ENCODE measurements at places on chromosomes 7 and 10.

- DNase-seq = no peak
Observed at GRCh38 chr7:155999631-156000489, 187.6 kb upstream of the SHH start.

DNA sequence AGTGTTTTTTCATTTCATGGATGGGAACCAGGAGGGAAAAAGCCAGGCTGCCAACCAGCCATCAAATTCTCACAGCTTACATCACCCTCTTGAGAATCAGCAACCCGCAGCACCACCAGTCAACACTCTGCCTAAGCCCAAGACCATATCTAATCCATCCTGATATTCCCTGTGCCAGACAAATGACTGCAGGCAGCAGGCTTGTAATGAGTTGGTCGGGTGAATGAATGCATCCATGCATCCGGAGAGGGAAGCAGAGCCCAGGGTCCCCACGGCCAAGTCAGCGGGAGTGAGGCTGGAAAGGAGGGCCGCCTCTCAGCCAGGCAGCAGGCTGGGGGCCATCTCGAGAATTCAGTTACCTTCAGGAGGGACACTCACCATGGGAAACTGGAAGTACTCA lies 46.9 kb downstream of the SLIT1 start:
- DNase-seq = no peak

DNA sequence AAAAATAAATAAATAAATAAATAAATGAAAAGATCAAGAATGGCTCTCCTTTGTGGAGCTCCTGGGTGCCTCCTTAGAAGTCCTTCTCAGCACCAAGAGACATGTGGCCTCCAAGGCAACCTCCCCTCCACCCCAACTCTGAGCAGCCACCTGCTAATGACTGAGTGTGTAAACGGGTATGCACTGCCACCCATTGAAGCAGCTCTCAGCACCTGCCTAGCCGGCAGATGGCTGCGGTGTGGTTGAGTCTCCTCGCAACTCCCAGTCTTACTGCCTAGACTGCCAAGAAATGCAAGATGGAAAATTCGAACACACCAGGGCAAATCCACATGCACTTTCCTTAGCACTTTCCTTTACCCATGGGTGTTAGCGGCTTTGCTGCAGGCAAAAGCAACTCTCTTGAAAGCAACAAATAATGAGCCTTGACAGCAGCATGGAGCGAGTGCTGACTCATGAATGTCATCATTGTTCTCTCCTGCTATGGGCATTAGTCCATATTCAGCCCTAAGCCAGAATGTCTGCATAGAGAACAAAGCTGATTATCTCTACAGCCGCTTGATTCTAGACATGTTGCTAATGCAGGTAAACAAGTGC lies 913.9 kb upstream of the AUTS2 start:
- no peak for DNase-seq

DNA sequence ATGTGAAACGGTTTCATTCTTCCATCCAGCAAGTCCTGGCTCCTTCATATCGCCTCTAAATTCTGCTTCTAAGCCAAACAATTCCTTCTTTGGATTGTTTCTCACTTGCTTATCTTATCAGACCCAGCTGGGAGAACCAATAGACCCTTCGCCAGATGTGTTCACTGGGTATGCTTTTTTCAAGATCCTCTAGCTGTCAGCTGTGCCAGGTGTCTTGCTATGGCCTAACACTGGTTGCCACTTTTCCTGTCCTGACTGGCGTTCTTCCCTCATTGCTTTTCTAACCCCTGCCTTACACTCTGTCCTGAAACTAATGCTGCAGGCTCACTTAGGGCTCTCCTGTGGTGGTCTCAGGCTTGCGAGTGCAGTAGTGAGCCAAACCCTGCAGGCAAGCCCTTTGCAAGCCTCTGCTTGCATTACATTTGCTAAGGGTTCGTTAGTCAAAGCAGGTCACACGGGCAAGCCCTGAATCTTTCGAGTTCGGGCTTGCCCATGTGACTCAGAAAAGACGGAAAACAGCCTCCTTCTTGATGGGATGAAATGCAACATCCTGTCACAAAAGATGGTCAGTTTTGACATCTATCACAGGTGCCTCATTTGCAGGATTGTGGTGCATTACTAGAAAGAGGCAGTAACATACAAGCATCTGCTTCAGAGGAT lies 92.8 kb downstream of the VWC2 start:
- DNase-seq = no peak

GRCh38 chr7:94969434-94970084 lies 62.2 kb downstream of the PPP1R9A start:
- DNase-seq = no peak

Measured in stimulated activated CD4-positive, alpha-beta T cell treated with anti-CD3 and anti-CD28 coated beads, Interleukin-2, amount 100 ng/mL, for 24 hours (primary cell).